ENCODE measurements at places on chromosomes 4 and X. TPM values are rescaled to one million over a fixed set of nuclear protein-coding genes. Genes with fewer than 3 reads are reported as not detected.

- peak; percentile 6 for DNase-seq
These were observed 2497.3 kb downstream of the ARAP2 start for GRCh38 chr4:33746979-33747378.

DNA sequence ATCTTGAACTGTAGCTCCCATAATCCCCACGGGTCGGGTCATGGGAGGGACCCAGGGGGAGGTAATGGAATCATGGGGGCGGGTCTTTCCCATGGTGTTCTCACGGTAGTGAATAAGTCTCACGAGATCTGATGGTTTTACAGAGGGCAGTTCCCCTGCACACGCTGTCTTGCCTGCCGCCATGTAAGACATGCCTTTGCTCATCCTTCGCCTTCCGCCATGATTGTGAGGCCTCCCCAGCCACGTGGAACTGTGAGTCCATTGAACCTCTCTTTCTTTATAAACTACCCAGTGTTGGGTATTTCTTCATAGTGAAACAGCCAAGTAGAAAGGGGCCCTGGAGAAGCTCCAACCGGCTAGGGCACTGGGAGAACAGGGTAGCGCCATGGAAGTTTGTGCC is 12.3 kb downstream of the CTAG1A start:
- DNase-seq: no peak

DNA sequence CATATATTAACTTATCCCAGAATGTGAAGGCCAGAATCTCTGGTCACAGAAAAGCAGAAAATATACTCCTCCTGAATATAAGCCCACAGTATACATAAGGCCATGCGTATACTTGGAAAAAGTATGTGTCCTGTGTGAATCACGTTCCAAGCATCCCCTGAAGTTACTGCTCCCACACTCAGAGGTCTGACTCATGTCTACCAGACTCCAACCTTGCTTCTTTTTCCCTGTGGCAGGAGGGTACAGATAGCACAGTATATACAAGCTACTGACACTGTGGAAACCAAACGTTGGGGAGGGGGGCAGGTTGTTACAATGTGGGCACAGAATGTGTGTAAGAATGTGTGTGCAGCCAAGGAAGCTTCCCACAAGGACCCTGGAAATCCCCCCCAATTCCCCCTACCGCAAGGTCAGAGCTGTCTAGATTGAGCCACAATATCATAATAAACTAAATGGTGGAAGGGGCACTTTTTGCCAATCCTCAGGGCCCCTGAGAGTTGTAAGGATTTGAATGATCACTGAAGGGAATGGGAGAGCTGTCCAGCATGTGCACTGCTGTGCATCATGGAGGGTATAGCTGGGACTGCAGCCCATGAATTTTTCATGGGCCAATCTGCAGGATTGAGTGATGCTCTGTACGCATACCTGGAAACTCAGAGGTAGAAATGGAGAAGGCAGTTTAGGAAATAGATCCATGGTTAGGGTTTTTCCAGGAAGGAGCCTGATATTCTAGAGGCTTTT is 7.4 kb upstream of the RELL1 start:
- peak; percentile 97 for DNase-seq

- DNase-seq: peak; percentile 62
These were observed 124.7 kb downstream of the CAMK2D start for GRCh38 chr4:113636877-113637276.

DNA sequence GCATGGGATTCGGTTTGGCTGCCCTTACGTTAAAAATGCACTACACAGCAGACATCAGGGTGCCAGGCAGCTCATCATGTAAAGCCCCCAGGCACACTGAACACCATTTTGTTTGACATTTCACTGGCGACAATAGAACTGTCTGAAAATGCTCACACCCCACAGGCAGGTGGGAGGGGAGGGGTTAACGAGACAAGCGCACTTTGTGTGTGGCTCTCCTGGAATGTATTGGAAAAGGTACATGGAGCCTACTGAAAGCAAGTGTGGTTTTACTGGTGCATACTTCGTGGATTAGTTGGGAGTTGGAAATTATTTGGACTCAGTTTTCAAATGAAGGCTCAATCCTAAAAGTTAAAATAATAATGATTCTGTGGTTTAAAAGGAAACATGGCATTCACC is 31.6 kb upstream of the PPARGC1A start:
- DNase-seq: no peak

GRCh38 chr4:7384003-7384928 is 50.5 kb downstream of the PSAPL1 start:
- no peak for DNase-seq

DNA sequence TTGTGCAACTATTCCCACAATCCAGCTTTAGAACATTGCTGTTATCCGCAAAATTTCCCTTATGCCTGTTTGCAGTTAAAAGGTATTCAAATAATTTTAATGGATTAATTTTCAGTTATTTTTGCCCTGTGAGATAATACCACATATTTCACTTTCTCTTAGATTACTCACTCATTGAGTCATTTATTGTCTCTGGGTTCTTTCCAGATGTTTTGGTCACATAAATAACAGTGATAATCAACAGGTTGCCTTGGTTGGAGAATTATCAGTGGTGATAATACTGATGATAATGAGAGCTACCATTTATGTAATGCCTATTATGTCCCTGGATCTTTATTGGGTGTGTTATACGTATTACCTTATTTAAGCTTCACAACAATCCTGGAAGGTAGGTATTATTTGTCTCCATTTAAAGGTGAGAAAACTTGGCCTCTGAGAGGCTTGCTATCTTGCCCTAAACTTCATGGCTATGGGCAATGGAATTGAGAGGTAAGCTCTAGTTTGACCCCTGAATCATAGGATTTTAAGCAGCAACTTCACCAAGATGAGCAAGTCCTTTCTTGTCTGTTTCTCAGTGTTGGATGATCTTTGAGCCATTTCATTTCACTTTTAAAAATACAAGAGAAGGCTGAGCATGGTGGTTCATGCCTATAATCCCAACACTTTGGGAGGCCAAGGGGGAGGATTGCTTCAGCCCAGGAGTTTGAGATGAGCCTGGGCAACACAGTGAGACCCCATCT is 87.4 kb downstream of the KIT start:
- peak; percentile 1 for DNase-seq

DNA sequence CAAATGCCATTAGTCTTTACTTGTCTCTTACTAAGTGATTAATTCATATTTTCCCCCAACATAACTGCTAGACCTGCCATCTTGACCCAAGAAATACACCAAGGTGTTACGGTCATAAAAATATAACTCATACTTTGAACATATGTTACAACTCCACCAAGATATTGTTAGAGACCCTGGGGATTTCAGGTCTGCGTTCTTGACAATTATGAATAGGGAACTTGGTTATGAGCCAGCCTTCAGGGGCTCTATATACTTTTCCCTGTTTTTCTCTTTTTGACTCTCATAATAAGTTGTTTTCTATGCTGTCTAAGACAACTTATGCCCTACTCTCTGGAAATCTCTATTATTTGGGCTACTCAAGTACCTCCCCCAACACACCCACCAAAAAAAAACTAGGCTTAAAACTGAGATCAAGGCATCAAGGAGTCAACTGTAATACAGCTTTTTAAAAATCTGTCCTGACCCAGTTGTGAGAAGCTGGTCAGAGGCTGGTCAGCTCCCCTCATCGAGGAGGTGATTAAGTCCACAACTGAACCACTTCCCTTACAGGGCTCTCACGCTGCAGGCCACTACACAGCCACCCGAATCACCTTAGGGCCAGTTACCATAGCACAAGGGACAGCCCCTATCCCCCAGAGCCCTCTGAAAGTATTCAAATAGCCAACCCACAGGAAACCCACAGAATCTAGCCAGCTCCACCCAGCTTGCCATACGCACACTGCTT is 10.5 kb upstream of the TLR3 start:
- no peak for DNase-seq

GRCh38 chrX:69506617-69507499 is 2.7 kb downstream of the NALF2 start:
- DNase-seq: no peak

GRCh38 chr4:169765835-169766234 is 8.1 kb upstream of the HPF1 start:
- no peak for DNase-seq

DNA sequence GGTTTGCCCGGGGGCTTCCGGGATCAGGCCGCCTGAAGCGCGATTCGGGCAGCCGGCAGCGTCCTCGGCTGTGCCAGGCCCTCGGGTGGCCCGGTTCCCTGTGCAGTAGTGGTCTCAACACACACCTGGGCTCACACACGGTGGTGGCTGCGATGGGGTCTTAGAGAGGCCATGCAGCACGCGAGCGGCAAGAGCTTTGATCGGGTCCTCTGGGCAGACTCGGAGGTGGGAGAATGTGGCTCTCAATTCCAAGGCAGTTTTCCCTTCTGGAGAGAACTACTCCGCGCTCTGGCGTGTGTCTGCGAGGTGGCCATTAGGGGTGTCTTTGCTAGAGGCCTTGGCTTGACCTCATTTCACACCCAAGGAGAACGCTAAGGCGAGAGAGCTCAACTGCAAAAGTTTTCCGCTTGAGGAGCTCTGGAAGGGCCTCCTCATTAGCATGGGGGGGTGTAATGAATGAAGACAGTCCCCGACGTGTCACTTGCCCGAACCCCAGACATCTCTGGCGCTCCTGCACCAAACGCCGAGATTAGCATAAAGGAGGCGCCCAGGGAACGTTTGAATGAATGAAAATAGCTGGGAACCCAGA is 771 bp upstream of the RBPJ start:
- DNase-seq: peak; percentile 28

GRCh38 chr4:20520901-20521300 is 179.4 kb upstream of the PACRGL start:
- DNase-seq: peak; percentile 62

GRCh38 chr4:24434241-24434640 is 150.1 kb downstream of the DHX15 start:
- no peak for DNase-seq

DNA sequence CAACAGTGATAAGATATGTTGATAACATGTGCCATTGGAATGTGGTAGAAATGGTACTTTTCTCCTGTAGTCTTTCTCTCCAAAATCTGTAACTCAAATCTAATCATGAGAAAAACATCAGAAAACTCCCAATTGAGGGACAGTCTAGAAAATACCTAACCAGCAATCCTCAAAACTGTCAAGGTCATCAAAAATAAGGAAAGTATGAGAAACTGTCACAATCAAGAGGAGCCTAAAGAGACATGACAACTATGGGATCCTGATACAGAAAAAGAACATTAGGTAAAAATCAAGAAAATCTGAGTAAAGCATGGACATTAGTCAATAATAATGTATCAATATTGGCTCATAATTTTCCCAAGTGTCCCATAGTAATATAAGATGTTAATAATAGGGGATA is 124.5 kb upstream of the PPP1R2C start:
- DNase-seq: no peak

GRCh38 chr4:39702716-39703115 is 4.8 kb downstream of the UBE2K start:
- DNase-seq: no peak

DNA sequence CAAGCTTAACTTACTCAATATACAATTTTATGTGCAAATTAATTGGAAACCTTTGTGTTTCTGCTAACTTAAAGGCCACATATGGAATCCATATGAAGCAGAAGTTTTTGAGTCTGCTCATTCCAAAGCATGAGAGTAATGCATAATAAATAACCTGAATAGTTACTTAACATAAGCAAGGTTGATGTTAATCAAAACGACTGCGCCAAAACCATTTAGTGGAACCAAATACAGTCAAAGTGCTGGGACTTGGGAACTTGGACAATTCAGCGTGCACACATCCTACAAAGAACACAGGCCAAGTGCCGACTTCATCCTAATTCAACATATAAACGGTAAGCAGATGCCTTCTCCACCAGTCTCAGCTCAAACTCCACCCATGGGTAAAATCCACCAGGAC is 17.0 kb downstream of the TSPAN5 start:
- peak; percentile 56 for DNase-seq

DNA sequence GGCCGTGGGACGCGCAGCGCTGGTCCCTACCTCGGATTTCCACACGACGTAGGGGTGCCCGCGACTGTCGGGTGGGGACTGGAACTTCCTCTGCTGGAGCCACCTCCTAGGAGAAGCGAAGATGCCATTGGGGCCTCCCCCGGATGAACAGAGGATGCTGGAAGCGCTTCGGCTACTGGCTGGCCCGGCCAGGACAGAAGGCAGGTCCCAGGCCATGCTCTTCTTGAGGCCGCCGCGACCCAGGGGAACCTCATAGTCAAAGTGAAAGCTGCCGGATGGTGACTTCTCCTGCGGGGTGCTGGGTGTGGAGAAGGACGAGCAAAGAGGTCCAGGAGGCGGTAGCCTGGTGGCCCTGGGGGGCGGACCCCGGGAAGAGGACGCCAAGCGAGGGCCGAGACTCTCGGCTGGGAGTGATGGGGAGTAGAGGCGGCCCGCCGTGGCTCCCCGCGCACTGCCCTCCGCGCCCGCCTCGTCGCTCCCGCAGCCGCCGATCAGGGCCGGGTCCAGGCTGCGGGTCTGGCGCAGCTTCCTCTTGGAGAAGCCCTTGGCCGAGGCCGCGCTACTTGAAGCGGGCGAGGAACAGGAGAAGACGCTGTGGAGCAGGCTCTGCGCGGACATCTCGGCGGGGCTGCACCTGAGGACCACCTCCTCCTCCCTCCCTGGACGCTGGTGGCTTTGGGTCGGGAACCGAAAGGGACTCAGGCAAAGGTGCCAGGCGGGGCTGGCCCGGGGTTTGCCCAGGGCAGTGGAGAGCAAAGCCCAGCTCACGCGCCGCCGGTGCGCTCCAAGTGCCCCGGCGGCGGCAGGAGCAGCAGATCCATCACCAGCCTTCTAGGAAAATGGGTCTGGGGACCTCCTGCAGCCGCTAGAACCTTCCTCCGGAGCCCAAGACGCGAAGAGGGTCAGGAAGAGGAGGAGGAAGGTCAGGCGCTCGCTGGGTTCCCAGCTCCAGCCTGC is 1.2 kb downstream of the ARHGAP6 start:
- DNase-seq: no peak

DNA sequence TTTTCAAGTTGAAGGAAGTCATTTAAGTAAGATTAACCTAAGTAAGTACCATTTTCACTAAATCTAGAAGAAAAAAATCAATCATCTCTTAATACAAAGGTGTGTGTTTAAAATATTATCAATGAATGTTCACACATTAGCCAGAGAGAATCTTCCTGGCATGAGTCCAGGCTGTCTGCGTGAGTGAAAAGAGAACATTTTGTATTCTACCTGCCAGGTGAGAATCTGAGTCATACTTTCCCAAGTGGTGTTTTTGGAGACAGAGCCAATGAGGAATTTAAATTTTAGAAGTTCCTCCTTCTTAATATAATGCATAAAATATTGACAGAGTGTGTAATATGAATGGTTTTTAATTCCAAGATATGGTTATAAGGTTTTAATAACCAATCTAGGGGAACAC is 371.8 kb upstream of the NR3C2 start:
- no peak for DNase-seq

The UGT2A1 gene
- not detected for total RNA-seq

The ELF4 gene
- total RNA-seq: 10.9 TPM

The RAI2 gene
- not detected for total RNA-seq

The SLC6A14 gene
- total RNA-seq: not detected

The ADRA2C gene
- total RNA-seq: 0.28 TPM

The CLNK gene
- total RNA-seq: not detected

The IL3RA gene
- not detected for total RNA-seq

The HMX1 gene
- total RNA-seq: not detected

The CUL4B gene
- 19.4 TPM for total RNA-seq

The NAP1L2 gene
- total RNA-seq: not detected

The IRS4 gene
- not detected for total RNA-seq

Measured in IMR-90 (cell line).